ENCODE measurements at places on chromosomes 7 and 10. TPM values are rescaled to one million over a fixed set of nuclear protein-coding genes. Genes with fewer than 3 reads are reported as not detected.

PAX2 gene
- polyA plus RNA-seq, result not detected

FAM180A gene
- not detected for polyA plus RNA-seq

DYDC2 gene
- polyA plus RNA-seq, result not detected

WDFY4 gene
- polyA plus RNA-seq, result 78.7 TPM

GHRHR gene
- polyA plus RNA-seq, result not detected

LSM8 gene
- polyA plus RNA-seq, result 49.0 TPM

GPR37 gene
- not detected for polyA plus RNA-seq

MSS51 gene
- 0.35 TPM for polyA plus RNA-seq

EPHA1 gene
- polyA plus RNA-seq, result 0.80 TPM

WNT8B gene
- polyA plus RNA-seq, result not detected

CARD11 gene
- 52.4 TPM for polyA plus RNA-seq

DCLRE1C gene
- 49.7 TPM for polyA plus RNA-seq

WEE2 gene
- polyA plus RNA-seq, result not detected

ANKRD61 gene
- 0.24 TPM for polyA plus RNA-seq

PKD1L1 gene
- 0.06 TPM for polyA plus RNA-seq

SSBP1 gene
- polyA plus RNA-seq, result 245 TPM

AOAH gene
- polyA plus RNA-seq, result 2.8 TPM

ACSM6 gene
- not detected for polyA plus RNA-seq

CAV1 gene
- 2.3 TPM for polyA plus RNA-seq
